ENCODE measurements at places on chromosomes 3 and 15.

DNA sequence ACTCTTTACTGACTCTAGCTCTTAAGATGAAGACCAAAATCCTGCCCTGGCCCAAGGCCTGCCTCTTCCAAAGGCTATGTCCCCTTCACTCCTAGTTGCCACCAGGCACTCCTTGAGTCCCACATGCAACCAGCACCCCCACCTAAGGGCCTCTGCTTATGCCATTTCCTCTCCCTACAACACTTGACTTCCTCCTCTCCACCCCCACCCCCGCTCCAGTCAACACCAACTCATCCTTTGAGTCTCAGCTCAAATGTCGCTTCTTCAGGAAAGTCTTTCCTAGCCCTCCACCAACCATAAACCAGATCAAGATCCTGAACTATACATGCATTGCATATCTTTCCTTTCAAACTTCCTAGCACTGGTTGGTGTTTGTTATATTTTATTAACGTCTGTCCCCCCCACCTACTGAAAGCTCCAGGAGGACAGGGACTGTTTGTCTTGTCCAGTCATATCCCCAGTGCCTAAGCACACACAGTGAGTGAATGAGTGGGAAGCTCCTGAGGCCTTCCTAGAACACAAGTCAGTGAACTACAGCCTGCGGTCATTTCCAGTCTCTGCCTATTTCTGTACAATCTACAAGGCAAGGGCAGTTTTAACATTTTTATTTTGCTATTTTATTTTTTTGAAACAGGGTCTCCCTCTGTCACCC is 7.3 kb downstream of the TBC1D2B start:
- no peak for DNase-seq

DNA sequence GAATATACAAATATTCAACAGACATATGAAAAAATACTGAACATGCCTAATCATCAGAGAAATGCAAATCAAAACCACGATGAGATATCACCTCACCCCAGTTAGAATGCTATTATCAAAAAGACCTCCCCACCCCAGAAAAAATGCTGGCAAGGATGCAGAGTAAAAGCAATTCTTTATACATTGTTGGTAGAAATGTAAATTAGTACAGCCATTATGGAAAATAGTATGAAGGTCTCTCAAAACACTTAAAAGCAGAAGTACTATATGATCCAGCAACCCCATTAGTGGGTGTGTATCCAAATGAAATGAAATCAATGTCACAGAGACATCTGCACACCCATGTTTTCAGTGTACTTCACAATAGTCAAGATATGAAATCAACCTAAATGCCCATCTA is 308.7 kb downstream of the CHST2 start:
- DNase-seq, result no peak

DNA sequence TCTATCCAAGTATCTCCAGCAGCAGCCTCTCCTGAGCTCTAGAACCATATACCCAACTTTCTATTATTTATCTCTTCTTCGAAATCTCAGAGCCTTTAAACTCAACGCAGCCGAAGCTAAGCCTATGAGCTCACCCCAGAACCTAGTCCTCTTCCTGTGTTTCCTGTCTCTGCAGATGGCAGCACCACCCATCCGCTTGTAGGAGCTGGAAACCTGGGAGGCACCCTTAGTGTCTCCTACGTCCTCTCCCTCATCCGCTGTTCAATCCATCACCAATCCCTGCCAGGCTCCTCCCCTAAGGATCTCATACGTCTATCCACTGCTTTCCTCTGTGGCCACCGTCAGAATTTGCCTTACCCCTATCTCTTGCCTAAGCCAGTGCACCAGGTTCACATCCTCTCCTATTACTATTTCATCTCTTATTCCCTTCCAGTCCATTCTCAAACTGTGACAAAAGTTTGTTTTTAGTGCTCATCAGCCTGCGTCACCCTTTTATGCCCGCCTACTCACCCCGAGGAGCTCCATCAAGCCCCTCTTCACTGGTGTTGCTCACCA is 9.6 kb downstream of the VGLL4 start:
- no peak for DNase-seq

- DNase-seq, result no peak
Measured at GRCh38 chr3:196220991-196221390, 4.7 kb downstream of the SLC51A start.

- no peak for DNase-seq
Measured at GRCh38 chr3:176190755-176191154, 1006.5 kb downstream of the TBL1XR1 start.

GRCh38 chr3:172707030-172707429 is 3.8 kb downstream of the NCEH1 start:
- DNase-seq, result no peak

DNA sequence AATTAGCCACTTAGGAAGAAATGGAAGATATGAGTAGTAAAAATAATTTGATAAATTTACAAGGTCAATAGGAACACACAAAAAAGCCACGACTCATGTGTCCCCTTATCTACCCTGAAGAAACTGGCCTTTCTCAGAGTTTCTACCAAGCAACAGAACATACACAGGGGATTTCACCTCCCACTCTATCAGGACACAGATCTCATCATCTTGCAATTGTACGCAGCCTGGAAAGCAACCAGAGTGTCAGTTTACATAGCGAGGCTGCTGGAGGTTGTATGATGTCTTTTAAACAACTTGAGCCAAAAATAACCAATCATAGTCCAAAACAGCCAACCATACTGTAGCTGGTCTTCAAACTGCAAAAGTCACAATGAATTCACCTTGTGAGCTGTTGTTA is 19.7 kb upstream of the LMOD3 start:
- no peak for DNase-seq

DNA sequence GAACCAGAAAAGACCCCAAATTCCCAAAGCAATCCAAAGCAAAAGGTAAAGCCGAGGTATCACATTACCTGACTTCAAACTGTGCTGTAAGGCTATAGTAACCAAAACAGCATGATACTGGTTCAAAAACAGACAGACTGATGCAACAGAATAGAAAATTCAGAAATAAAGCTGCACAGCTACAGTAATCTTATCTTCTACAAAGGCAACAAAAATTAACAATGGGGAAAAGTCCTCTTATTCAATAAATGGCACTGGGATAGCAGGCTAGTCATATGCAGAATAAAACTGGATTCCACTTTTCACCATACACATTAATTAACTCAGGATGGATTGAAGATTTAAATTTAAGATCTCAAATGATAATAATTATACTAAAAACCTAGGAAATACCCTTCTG is 392.6 kb upstream of the CBLB start:
- DNase-seq, result no peak

DNA sequence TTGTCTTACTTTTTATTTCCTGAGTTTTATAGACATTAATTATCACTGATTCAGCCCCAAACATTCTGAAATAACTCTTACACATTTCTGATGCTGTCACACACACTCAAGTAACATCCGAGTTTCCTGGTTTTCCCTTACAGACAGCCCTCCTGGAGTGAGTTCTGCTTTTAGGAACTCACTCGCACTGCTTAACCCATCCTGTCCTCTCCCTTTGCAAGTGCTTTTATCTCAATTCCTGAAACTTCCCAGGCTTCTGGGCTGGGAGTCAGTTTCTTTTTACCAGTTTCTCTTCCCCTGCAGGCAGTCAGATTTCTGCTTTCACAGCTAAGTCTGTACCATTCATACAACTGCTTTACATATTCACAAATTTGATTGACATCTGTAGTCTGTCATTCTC is 15.6 kb upstream of the SH3GL3 start:
- DNase-seq, result no peak

- DNase-seq, result no peak
Measured at GRCh38 chr3:172355836-172356235, 92.4 kb downstream of the GHSR start.

DNA sequence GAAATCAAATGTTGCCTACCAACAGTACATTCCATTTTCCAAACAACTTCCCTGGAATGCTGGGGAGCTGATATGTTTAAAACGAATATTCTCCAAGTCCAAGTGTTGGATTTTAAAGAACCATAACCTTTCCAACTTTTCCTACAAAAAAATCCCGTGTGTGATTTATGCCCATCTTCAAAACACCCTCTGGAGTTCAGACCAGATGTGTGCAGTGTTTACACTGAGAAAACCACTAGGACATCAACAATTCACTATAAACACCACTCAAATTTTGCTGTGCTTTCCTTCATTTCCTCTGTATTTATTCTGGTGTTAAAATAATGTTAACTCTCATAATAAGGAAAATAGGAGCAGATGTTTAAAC is 2.4 kb downstream of the VGLL4 start:
- DNase-seq, result no peak

- DNase-seq, result no peak
Measured at GRCh38 chr15:69578787-69579583, 126.4 kb downstream of the RPLP1 start.

All from 8988T (cell line).